Skin of body (tissue), 3 donors: ENCODE measurements at places on chromosomes 3 and 15.

DNA sequence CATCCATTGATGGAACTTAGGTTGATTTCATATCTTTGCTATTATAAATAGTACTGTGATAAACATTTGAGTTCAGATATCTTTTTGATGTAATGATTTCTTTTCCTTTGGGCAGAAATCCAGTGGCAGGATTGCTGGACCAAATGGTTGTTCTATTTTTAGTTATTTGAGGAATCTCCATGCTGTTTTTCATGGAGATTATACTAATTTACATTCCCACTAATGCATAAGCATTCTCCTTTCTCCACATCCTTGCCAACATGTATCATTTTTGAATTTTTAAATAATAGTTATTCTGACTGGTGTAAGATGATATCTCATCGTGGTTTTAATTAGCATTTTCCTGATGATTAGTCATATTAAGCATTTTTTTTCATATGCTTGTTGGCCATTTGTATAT is 144.0 kb upstream of the SUCLG2 start:
- DNase-seq = no peak

GRCh38 chr3:72520690-72521308 is 327.4 kb downstream of the SHQ1 start:
- DNase-seq = no peak

- DNase-seq = no peak
Observed at GRCh38 chr3:17833786-17834559, 91.5 kb upstream of the TBC1D5 start.

DNA sequence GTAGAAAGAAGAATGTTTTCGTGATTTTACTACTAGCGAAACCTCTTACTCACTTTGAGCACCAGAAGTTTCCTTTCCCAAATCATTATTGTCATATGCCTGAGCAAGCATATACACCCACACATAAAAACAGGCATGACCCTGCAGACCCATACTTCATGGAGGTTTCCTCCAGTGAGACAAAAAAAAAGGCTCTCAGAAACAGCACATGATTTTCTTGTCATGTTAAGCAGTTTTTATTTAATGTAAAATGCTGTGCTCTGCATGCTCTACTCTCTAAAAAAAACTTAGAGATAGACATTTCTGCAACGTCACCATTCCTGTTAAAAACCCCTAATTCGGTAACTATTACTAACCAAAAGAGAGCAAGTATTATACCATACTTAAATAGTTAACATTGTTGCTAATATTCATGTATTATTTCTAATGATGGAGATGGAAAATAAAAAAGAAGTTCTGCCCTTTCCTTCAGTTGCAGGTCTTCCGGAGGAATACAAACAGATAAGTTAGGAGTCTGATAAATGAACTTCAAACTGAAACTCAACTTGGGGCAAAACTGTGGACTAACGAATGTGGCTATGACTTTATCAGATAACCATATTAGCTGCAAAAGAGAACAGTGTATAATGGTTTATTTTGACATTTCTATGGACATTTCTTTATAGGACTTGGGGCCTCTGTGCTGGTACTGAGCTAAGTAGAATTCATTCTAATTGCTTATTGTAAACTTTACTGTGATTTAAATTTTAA is 15.9 kb downstream of the CD200R1 start:
- DNase-seq = no peak

- no peak for DNase-seq
Observed at GRCh38 chr3:37126856-37127255, 47.5 kb downstream of the LRRFIP2 start.

DNA sequence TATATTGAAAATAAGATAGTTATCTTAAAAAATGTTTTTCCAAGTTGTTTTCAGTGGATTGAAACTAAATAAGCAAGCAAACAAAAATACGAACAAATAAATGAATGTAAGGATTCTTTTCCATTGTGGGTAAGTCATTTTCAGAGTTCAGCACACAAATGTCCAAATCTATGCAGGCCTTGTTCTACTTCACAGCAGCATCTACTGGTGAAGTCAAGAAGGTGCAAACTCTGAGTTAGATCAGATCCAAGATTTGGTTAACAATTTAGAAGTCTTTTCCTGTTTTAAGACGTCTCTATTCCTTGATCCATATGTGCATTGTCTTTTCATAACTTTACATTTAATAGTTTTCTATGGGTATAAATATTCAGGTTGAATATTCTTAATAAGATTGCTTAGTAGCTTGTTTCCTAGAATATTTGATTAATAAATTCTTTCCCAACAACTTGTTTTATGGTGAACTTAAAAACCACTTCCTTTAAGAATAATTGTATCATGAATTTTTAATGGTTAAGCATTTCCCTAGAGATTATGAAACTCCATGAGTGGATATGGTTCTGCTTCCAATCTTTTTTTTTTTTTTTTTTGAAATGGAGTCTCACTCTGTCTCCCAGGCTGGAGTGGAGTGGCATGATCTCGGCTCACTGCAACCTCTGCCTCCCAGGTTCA is 10.5 kb downstream of the PTX3 start:
- DNase-seq = peak; percentile 67

DNA sequence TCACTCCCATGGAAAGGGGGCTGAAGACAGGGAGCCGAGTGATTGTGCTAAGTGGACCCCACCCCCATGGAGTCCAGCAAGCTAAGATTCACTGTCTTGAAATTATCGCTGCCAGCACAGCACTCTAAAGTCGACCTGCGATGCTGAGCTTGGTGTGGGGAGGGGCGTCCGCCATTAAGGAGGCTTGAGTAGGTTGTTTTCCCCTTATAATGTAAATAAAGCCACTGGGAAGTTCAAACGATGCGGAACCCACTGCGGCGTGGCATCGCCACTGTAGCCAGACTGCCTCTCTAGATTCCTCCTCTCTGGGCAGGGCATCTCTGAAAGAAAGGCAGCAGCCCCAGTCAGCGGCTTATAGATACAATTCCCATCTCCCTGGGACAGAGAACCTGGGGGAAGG is 10.9 kb upstream of the SRGAP3 start:
- no peak for DNase-seq

GRCh38 chr15:75232826-75233503 is 25.2 kb upstream of the GOLGA6C start:
- DNase-seq = no peak

- DNase-seq = no peak
Observed at GRCh38 chr15:93060336-93061248, 28.4 kb downstream of the RGMA start.

DNA sequence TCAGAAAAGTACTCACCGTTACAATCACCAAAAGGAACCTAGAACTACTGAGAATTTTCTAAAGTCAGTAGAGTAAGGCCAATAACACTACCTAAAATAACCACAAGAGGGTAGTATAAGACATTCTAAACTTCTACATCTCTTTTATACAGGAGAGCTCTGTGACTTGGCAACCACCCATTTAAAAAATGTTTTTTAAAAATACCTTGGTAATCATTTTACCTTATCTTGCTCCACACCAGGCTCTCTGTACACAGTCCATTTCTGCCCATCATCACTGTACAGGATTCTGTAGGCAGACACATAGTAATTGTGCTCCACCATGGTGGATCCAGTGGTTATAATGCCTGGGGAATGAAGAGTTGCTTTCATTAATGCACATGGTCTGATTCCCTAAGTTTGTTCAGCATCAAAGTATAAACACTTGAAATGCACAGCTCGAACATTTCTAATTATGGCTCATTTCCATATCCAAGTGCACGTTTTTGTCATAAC is 54.5 kb downstream of the ST3GAL6 start:
- peak; percentile 48 for DNase-seq

DNA sequence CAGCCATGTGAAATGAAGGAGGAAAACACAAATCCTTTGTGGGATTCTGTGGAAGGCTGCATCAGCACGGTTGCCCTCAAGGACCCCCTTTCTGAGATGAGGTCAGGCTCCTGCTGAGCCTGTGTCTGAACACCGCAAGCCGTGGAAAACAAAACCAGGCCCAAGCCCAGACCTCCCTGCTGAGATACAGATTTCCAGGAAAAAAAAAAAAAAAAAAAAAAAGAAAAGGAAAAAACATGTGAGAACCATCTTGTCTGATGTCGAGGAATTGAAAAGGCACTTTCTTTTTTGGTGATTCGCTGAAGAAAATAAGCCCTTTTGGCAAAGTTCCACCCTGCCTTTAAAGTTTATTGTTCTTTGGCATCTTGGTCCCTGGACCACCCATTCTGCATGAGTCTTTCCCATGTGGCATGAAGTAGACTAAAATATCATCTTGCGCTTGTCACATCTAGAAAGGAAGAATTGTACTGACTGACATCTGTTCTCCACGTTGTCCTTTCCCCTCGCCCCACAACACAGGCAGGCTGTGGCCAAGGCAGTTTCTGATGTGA is 117.6 kb downstream of the CHST2 start:
- DNase-seq = peak; percentile 98

GRCh38 chr3:194705761-194706160 is 20.1 kb downstream of the FAM43A start:
- no peak for DNase-seq

GRCh38 chr15:39582977-39583595 is 2.2 kb downstream of the THBS1 start:
- DNase-seq = no peak

- DNase-seq = no peak
Observed at GRCh38 chr3:151707216-151707615, 26.5 kb upstream of the AADACL2 start.

DNA sequence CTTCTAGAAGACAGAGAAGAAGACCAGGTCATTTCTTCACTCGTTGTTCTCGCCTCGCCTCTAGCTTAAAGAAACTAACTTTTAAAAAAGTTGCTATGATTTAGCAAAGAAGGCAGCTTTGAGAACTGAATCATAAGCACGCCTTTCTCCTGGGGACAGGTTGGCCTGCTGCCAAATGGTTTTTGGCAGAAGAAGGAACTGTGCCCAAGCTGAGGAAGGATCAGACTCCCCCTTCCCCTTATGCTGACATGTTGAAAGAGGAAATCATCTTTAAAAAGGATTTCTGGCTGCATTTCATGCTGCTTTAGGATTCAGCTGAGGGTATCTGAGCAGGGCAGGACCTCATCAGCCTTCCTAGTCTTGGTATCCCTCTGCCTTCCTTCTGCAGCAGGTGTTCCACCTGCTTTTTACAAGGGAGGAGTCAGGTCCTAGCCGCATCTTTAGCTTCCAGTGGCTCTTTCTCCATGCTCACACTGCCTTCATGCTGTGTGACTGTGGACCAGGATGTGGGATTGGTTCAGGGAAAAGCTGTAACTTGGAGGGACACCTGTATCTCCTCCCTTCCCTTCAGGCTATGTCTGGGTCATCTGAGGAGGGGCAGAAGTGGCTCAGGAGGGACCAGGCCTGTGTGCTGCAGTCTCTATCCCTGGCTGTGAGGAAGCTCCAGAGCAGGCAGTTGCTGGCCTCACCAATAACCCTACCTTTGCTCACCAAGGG is 34.1 kb upstream of the HACD2 start:
- peak; percentile 77 for DNase-seq

DNA sequence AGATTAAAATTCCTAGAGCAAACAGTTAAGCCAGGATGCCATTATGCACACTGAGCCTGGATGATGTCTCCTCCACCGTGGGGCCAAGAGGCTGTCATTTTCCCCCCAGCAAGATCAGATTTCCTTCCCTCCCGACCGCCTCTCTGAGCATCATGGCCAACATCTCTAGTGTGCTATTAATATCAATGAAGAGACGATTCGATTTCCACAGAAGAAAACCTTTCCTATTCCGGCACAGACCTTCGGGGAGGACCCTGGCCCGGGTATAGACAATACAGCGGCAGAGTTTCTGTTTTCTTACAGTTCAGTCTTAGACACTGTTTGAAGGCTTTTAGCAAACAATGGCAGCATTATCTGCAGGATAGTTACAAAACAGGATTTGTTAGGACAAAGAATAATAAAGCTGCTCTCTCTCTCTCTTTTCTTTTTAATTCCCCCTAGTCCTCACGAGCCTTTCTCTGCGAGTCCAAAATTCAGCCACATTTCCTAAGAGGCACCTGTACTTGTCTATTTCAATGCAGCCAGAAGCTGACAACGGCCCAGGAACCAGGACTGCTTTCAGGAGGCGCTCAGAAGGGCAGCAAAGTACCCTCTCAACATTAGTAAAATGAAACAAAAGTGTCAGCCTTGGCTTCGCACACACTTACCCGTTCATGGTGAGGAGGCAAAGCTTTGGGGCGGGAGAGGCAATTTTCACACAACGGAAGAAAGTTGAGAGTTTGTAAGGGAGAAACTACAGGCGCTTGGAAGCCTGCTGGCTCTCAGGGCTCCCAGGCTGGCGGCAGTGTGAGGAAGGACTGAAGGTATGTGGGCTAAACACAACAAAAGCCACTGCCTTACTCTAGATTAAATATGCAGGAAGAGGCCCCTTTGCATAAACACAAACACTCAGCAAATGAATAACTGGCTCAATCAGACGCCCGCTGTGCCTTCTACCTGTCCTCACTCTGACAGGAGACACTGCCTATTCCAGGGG is 278.0 kb downstream of the FOXP1 start:
- no peak for DNase-seq

GRCh38 chr15:57568299-57568698 is 23.4 kb upstream of the MYZAP start:
- no peak for DNase-seq

DNA sequence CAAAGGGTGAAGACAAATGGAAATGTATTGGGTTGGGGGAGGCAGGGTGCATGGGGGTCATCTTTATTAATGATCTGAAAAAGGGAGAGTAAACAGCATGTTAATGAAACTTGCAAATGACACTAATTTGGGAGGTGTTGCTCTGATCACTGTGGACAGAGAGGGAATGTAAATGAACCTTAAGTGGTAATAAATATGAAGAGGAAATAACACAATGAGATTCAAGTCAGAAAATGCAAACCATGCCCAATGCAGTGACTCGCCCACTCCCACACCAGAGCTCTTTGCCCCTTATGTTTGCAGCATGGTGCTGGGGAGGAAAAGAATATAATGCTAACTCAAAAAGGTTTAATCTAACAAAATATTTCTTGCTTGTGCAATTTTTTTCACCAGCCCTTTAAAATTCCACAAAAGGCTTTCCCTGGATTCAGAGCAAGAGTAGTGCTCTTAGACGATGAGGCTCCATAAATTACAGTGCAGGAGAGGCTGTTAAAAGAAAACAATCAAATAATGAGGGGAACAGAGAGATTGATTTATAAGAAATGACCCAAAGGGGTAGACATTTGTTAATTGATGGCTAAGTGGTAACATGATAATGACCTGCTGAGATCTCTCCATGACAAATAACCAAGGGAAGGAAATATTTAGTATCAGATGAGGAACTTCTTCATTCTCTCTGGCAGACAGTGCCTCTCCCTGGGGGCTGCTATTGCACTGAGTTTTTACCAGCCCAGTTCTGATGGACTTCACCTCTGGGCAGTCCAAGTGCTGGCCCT is 210.0 kb upstream of the PPP2R3A start:
- DNase-seq = no peak

- DNase-seq = no peak
Observed at GRCh38 chr3:13881536-13882410, 1.9 kb upstream of the WNT7A start.
